ENCODE measurements at places on chromosomes 5 and 9.

GRCh38 chr5:55407059-55407684 is 99.4 kb downstream of the MTREX start:
- DNase-seq, result peak; percentile 64

- peak; percentile 71 for DNase-seq
Observed at GRCh38 chr9:82810915-82811314, 252.0 kb downstream of the RASEF start.

DNA sequence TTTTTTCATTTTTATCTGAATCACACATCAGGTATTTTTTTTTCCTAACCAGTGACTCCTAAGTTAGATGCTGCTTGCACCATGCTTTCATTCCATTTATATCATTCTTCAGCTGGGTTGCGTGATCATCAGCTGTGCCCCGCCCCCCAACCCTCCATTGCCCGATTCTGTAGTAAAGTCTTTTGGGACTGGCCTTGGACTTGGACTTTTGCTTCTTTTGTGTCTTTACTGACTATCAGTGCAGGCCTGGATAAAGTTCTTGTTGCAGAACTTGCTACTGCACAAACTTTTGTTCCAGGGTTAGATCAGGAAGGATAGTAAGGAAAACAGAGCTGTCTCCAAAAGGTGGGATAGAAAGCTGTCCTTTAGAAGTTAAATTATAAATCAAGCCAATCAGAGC is 38.5 kb downstream of the SLC22A5 start:
- no peak for DNase-seq

GRCh38 chr5:112440031-112440430 is 21.0 kb upstream of the EPB41L4A start:
- no peak for DNase-seq

DNA sequence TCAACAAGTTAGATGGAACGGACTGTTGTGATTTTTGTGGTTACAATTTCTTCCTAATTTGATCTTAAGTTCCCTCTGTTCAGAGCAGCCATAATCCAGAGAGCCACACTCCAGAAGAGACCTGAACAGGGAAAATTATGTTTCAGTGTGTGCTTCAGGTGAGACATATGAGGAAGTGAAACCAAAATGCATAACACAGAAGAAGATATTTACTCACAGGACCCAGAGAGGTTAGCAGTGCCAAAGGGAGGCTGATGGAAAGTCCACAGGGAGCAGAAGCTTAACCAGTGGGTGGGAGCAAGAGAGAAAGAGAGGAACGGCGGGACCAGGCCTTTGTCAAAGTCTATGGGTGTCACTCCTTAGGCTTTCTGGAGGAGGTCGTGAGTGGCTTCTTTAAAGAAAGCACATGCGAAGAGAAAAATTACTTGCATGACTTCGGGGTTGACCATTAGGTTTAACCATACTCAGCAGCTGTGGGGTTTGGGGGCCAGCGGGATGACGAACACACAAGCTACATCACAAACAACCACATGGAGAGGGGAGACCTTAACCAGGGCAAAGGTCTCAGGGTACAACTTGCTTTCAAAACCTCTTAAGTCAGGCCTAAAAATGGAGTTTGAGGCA is 141.4 kb downstream of the MED10 start:
- no peak for DNase-seq

GRCh38 chr9:114155995-114156656 is 789 bp downstream of the COL27A1 start:
- no peak for DNase-seq

- no peak for DNase-seq
Observed at GRCh38 chr5:37494756-37495155, 115.6 kb downstream of the WDR70 start.

DNA sequence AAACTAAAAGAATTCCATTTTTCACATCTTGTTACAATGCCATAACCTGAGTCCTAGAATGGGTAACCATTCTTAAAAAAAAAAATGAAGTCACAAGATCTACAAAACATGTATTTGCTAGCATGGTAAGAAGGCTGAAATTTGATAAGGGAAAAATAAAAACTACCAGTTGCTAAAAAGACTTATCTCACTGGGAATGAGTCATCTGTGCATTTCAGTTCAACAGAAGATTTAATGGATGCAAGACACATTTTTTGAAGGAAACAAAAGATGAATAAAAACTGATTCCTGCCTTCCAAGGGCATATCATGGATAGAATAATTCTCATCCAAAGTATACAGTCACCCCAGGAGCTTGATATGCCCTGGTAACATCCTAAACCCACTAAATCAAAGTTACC is 47.2 kb downstream of the SGTB start:
- no peak for DNase-seq

- no peak for DNase-seq
Observed at GRCh38 chr9:20402273-20402875, 219.9 kb downstream of the MLLT3 start.

DNA sequence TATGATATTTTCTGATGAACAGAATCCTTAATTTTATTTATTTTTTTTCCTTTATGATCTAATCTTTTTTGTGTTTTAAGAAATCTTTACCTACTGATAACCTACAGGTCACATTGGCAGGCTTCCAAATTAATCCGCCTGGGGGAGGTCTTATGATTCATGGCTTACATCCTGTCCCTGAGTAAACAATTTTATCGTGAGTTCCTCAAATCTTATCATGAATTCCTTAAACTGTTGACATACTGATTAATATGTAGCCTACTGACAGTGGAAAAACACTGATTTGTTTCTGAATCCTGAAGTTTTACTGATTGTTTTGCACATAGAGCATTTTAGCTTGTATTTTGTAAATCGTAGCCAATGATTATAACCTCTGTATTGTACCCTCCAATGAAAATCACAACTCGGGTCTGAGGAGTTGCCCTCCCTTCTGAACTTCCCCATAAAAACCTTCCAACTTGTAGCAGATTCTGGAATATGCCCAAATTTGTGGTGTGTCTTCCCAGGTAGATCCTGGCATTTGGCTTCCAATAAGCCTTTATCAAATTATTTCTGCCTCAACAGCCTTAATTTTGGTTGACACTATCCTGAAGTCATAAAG is 105.6 kb downstream of the VCAN start:
- DNase-seq, result no peak

- DNase-seq, result no peak
Observed at GRCh38 chr5:90220554-90220953, 189.0 kb downstream of the CETN3 start.

GRCh38 chr9:72596451-72597180 is 75.2 kb downstream of the TMC1 start:
- DNase-seq, result peak; percentile 34

DNA sequence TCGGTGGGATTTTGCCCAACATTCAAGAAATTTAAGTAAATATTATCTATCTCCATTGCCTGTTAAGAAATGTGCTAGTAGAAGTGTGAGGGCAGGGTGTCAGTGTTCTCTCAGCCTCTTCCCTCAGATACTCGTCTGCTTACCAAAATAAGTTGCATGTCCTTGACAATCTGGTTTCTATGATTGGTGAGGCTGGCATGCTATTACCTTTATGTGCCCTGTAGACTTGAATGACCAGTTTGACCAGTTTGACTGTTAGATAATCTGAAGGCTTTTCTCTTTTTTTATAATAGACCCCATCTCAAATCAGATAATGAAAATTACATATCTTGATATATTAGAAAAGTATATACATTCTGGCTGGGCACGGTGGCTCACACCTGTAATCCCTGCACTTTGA is 348 bp downstream of the CATSPER3 start:
- no peak for DNase-seq

GRCh38 chr9:127950513-127951289 is 13.0 kb upstream of the DPM2 start:
- DNase-seq, result no peak

DNA sequence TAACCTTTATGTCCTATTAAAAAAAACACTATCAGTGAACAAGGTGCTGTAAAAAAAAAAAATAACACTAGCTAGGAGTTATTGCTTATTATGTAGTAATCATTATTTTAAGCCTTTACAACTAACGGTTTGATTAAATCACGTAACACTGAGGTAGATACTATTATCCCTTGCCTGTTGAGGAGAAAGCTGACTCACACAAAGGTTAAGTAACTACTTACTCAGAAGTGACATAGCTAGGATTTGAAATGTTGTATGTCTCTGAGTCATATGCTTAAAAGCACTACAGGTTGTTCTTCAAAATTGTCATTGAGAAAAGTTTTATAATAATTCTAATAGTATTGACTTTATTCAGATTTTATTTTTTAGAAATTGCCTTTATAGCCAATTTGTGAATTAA is 8.8 kb downstream of the TENT2 start:
- peak; percentile 36 for DNase-seq

- DNase-seq, result no peak
Observed at GRCh38 chr5:110062246-110062645, 372.5 kb downstream of the MAN2A1 start.

DNA sequence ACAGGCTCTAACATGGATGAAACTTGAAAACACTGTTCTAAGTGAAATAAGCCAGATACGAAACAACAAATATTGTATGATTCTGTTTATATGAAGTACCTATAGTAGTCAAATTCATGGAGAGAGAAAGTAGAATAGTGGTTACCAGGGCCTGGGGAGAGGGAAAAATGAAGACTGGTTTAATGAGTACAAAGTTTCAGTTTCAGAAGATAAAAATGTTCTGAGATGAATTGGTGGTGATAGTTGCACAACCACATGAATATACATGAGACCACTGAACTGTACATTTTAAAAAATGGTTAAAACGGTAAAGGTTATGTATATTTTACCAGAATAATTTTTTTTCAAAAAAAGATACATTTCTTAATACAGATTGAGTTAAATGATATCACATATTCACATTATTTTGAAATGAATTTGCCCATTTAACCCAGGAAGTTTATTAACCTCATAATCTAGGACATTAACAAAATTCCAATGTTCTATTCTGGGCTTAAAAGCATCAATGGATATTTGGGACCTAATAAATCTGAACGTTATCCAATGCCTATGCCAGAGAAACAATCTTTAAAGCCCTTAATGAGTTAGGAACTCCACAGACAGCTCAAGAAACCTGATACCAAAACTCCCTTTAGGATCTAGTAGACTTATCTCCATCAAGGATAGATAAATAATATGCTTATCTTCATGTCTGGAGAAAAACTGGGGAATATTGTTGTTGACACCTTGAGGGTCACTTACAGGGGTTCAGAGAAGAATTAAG is 521.3 kb downstream of the EFNA5 start:
- DNase-seq, result no peak

DNA sequence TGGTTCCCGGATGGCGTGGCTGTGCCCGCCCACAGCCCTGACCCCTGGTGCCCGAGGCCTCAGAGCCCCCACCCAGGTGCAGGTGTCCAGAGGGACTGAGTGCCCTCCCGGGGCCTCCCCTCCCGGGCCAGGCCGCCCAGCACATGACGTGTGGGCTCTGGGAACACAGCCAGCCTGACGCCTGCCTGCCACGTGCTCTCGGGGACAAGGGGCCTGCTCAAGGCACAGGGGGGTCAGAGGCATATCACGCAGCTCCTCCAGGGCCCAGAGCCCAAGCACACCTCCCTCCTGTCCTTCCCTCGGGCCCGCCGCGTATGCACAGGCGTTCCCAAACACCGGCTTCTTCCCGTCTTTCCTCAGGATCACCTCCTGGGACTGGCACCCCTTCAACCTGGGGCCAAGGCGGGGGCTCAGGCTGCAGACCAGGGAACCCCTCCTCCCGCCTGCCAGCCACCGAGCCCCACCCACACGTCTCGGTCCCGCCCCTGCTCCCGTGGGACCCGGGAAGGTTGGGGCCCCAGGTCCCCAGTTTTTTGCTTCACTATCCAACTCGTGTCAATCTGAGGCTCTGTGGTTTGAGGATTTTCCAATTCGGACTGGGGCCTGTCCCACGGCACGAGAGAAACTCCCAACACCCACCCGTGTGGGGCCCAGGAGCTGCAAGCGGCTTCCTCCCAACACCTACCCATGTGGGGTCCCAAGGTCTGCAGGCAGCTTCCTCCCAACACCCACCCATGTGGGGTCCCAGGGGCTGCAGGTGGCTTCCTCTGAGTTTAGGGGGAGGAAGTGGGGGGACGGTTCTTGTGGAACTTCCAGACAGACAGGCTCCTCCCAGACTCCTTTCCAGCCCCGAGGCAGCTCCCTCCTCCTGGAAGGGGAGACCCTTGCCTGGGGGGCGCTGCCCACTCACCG is 1.5 kb downstream of the LCN10 start:
- DNase-seq, result no peak

GRCh38 chr9:105142406-105143135 is 101.9 kb upstream of the SLC44A1 start:
- peak; percentile 67 for DNase-seq

DNA sequence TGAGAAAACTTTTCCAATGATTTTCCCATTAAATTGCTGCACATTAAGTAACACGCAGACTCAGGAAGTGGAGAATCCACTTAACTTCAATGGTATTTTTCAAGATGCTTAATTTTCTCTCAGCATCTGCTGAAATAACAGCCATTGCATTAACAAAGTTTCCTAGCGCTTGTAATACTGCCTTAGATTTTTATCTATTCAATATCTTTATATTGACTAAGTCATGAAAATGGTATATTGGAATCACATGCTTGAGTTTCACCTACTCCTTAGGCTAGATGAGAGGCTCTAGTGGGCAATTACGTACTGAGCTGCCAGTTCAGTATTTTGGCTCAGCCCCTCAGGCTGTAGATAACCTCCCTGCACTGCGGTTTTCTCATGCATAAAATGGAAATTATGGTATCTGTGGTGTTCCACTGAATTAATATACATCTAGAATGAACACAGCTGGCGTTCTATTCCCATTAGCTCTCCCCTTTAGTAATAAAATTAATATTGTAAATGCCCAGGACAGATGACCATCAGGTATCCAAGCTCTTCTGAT is 112.9 kb downstream of the MTX3 start:
- DNase-seq, result no peak

GRCh38 chr5:79573983-79574890 is 38.0 kb upstream of the TENT2 start:
- no peak for DNase-seq

DNA sequence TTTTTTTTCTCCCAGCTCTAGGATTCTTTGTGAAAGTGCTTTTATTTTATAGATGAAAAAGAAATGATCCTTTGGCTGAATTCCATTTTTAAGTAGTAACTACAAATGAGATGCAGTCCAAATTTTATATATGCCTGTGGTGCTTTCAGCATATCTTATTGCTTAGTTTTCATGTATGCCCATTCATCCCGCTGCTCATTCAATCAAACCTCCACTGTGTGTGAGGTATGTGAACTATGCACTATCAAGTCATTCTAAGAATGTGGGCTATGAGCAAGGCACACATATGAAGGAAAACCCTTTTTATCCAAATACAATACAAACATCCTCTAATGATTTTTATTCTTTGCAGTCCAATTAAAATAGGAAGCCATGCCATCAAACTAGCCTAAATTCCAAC is 1069.1 kb upstream of the DMAC1 start:
- DNase-seq, result peak; percentile 89

- DNase-seq, result no peak
Observed at GRCh38 chr9:36128349-36128748, 8.2 kb upstream of the GLIPR2 start.

GRCh38 chr5:6730407-6730806 is 17.2 kb downstream of the TENT4A start:
- no peak for DNase-seq

- DNase-seq, result no peak
Observed at GRCh38 chr5:344668-345067, 23.2 kb downstream of the AHRR start.

- DNase-seq, result no peak
Observed at GRCh38 chr5:136109453-136110135, 23.1 kb upstream of the SMAD5 start.
